ENCODE measurements at places on chromosomes 4 and X. TPM values are rescaled to one million over a fixed set of nuclear protein-coding genes. Genes with fewer than 3 reads are reported as not detected.

XK gene
- not detected for total RNA-seq

- no peak for DNase-seq
Observed at GRCh38 chr4:188198982-188199792, 59.9 kb downstream of the TRIML1 start.

DNA sequence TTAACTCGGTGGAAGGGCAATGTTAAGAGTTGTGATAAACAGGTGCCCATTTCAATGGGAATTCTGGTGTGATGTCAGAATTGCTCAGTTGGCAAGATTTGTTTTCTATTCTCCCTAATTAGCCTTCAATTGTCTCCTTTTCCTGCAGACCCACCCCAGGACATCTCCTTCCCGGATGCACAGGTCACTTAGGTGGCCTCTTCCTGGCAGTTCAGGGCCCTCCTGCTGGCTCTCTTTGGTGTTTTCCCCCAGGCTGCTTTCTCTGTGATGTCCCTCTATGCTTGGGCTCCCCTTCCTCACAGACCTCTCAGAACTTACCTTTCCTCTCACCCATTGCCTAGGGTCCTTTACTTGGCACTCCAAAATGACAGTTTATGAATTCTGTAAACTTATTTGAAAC, 126.3 kb downstream of the GPAT3 start:
- no peak for DNase-seq

- no peak for DNase-seq
Observed at GRCh38 chr4:184937030-184937710, 81.1 kb upstream of the HELT start.

DNA sequence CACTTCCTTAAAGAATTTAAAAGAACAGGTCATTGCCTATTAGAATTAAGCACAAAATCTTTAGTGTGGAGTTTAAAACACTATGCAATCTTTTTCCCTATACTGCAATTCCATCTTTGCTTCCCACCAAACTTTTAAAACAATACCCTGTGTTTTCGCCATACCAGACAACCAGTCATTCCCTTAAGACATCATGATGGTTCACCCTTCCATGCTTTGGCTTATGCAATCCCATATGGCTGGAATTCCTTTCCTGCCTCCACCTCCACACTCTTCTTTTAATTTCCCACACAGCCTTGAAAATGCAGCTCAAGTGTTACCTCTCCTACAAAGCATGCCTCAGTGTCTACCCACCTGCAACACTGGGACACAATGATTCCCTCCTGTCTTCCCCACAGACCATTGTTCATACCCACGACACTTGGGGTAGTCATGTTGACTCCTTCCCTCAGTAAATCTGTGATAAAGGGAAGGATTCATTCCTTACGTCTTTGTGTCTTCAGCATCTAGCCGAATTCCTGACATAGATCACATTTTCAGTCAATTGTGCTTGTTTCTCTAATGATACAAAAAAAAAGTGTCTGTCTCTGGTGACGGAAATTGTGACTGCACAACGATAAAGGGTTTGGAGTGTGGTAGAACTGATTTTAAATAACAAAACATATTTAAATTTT, 166.3 kb downstream of the FNIP2 start:
- no peak for DNase-seq

- no peak for DNase-seq
Observed at GRCh38 chr4:183377491-183377890, 55.3 kb upstream of the CLDN24 start.

Measured in endothelial cell of umbilical vein (primary cell).